Activated naive CD4-positive, alpha-beta T cell (primary cell): ENCODE measurements at places on chromosomes 6 and 20.
A peak's percentile ranks its signal among the peaks of the same experiment; 100 is the strongest.

- DNase-seq, result no peak
These were observed 995 bp downstream of the ZFP64 start for GRCh38 chr20:52190437-52191131.

GRCh38 chr6:139496654-139497344 is 122.4 kb upstream of the CITED2 start:
- DNase-seq, result no peak

GRCh38 chr6:166691746-166692145 is 64.7 kb upstream of the RPS6KA2 start:
- DNase-seq, result no peak

DNA sequence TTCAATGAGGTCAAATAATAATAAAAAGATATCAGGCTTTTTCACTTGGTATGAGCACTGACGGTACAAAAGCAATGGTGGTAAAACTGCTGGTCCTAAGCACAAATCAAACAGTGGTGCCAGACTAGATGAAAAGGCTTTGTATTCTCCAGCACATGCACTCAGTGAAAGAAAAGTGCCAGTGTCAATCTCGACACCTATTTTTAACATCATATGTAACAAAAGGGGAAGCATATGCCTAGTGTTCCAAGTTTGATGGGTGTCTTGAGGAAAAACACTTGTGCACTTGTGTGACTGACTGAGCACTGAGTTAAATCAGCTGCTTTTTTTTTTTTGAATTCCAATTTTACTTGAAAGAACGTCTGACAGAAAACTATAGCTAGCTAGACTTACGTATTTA is 27.3 kb downstream of the MED23 start:
- no peak for DNase-seq

DNA sequence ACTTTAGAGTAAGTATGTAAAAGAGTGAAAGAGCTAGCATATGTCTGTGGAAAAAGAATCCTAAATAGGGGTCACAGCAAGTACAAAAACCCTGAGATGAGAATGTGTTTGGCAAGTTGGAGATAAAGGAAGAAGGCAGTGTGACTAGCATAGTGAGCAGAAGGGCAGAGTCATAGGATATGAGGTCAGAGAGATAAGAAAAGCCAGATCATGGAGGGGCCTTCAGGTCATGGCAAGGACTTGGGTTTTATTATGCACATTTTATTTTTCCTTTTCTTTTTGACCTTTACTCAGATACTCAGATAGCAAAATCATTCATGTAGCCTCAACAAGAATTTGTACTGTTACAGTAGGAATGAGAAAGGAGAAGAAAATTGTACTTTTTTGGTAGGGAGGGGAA is 138.0 kb downstream of the GJA1 start:
- DNase-seq, result no peak

DNA sequence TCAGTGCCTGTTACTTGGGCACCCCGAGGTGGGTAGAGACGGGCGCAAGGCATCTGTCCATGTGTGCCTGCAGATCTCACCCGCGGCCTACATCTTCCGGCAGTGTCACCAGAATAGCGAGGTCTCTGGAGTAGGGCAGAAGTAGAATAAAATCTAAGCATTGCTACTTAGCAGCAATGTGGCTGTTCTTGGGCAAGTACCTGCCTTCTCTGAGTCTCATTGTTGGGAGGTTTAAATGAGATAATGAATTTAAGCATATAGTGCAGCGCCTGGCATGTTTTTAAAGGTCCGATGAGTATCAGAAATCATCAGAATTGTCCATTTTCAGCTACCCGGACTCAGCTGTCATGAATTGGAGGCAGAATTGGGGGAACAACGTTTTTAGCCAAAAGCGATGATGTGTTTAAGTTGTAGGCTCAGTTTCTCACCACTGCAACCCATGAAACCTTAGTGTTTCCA is 800 bp downstream of the ABCC10 start:
- DNase-seq, result peak; percentile 32

GRCh38 chr6:84150705-84151104 is 76.7 kb downstream of the CEP162 start:
- DNase-seq, result no peak

DNA sequence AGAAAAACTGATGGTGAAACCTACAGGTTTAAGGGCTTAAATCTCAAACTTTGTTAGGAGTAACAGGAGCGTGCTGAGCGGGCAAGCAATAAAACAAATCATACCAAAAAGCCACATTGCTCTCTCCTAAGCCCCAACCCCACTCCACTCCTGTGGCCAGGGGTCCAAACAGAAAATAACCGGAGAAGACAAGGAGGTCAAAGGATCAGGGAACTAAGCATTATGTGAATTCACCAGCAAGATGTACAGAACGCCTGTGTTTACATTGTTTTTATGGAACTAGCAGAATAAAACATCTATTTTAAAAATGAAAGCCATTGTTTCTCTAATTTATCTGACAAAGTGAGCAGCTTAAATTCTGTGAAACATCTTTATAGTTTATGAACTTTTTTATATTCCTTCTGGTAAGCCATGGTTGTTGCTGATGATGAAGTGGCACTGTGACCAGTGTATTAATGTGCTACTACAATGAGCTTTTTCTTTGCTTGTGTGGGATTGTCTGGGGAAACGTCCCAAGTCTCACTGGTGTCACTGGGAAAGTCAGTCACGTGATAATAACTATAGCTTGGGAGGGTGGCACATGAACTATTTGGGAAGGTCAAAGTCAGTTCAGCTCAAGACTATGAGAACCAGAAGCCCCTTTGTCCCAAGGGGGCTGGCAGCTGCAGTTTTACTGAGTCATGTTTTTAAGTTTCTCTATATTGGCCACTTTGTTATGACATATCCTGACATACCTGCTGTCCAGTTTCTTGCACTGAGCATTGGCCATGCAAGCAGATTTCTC is 9.8 kb downstream of the FAM210B start:
- no peak for DNase-seq

DNA sequence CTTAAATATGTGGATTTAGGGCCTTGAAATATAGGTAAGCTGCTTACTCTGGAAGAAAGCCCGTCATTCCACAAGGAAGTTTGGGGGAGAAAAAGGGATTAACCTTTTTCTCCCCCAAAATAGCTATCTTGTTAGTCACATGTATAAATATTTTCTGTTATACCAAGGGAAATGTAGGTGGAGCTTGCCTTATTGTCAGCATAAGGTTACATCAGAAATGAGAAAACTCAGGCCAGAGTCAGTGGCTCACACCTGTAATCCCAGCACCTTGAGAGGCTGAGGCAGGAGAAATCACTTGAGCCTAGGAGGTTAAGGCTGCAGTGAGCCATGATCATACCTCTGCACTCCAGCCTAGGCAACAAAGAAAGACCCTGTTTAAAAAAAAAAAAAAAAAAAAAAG is 129.9 kb downstream of the LRFN2 start:
- no peak for DNase-seq

GRCh38 chr6:148044921-148045320 is 297.7 kb upstream of the SASH1 start:
- DNase-seq, result no peak

GRCh38 chr6:169045486-169045885 is 208.2 kb downstream of the THBS2 start:
- no peak for DNase-seq

DNA sequence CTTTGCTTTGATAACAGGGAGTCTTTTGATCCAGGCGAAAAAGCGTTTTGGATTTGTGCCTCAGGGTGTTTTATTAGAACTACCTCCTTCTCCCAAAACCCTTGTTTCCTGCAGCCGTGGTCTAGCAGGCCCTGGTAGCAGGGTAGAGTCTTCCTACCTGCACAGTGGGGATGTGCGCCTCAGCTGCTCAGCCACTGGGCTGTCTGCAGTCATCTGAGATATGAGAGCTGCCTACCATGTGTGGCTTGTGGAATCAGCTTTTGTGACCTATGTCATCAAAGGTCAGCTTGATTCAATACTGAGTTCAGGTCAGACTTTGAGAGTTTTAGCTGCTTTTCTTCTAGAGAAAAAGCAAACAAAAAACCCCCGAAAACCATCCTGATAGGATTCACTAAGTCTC is 279.5 kb downstream of the CLIC5 start:
- no peak for DNase-seq
